ENCODE measurements at places on chromosomes 2 and 18.

DNA sequence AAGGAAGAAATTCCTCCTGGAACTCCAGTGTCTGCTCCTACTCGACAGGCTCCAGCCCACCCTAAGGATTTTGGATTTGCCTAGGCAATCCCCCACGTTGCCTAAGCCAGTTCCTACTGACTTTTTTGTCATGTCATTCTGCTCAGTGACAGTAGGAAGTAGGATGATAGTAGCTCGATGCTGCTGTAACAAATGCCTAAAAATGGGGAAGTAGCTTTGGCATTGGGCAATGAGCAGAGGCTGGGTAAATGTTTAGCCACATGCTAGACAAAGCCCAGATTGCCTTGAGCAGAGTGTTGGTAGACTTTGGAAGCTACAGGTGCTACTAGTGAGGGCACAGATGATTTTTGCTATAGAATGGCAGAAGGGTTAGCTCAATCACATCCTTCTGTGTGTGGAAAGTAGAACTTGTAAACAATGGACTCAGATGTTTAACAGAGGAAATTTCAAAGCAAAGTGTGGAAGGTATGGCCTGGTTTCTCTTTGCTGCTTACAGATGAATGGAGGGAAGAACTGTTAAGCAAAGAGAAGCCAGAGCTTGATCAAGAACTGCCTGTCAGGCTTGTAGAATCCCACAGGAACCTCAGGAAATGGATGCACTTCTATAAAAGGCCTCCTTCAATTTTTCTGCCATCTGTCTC, 154.8 kb downstream of the RNF144A start:
- no peak for DNase-seq

- DNase-seq = peak; percentile 29
These were observed 14.9 kb upstream of the MBP start for GRCh38 chr18:77147418-77147852.

- DNase-seq = no peak
These were observed 86.0 kb downstream of the VWA3B start for GRCh38 chr2:98172951-98173350.

DNA sequence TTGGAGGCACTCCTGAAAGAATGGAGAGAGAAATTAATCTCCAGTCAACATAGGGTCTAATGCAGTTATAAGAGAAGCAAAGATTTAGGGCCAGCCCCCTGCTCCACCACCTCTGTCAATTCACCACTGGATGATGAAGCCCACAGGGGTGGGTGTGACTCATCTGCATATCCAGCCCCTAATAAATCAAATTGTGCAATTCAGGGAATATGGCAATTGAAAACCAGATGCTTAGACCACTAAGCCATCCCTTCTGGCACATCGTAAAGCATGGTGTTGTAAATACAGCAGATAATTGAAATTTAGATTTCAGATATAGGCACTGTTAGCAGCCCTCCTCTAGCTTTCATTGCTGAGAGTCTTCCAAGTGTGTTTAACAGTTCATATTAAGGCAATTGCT, 541.4 kb downstream of the PARD3B start:
- DNase-seq = no peak

DNA sequence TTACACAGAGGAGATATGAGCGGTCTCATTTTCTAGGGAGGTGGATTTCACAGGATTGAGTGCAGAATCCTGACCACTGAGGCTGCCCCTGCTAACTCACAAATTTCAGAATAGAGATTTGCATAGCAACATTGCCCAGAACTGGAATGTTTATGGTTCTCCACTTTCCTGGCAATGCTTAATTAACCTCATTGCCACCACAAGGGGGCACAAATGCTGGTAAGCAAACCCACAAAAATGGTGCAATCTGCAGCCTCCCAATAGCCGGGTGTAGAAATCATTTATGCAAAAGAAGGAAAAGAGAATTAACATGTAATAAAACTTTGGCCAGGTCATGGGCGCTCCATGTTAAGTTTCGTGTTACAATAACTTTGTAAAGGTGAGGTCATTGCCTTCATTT, 112.4 kb downstream of the CYRIA start:
- no peak for DNase-seq

- DNase-seq = no peak
These were observed 475 bp upstream of the TWIST2 start for GRCh38 chr2:238847419-238847801.

DNA sequence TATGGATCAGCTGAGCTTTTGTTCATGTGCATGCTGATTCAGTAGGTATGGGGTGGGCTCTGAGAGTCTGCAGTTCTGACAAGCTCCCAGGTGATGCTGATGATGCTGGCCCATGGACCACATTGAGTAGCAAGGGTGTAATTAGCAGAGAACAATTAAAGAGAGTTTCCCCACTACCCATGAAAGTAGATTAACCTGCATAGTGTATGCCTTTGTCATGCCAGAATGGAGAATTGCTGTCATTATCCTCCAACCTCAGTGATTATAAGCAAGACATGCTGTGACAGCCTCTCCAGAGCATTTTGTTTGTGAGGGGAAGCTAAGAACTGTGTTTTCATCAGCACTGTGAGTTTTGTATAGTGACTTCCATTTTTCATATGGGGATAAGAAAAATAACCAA, 59.5 kb upstream of the LYPD1 start:
- DNase-seq = no peak

GRCh38 chr2:30237239-30237965, 6.1 kb downstream of the LBH start:
- DNase-seq = no peak

- no peak for DNase-seq
These were observed 272.5 kb upstream of the KLHL29 start for GRCh38 chr2:23112517-23112916.

- no peak for DNase-seq
These were observed 359.4 kb downstream of the PTPRM start for GRCh38 chr18:7926526-7926925.

GRCh38 chr2:200403814-200404213, 97.3 kb downstream of the SPATS2L start:
- no peak for DNase-seq

DNA sequence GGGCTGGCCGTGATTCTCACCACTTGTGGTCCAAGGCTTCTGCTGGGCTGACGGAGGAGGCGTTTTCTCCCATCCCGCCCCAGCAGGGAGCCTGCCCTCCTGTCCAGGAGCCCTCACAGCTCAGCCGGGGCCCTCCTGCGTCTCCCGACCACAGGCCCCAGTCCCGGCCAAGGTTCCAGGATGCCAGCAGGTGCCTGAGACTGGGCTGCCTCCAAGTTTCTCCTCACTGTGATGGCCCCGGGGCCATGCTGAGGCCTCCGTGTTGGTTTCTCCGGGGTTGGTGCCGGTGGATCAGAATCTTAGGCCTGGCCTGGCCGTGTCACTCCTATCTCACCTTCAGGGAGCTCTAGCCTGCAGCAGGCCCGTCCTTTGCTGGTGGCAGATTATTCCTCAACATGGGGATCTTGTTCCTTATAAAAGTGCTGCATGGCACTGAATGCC, 5.9 kb downstream of the KCNG2 start:
- no peak for DNase-seq

DNA sequence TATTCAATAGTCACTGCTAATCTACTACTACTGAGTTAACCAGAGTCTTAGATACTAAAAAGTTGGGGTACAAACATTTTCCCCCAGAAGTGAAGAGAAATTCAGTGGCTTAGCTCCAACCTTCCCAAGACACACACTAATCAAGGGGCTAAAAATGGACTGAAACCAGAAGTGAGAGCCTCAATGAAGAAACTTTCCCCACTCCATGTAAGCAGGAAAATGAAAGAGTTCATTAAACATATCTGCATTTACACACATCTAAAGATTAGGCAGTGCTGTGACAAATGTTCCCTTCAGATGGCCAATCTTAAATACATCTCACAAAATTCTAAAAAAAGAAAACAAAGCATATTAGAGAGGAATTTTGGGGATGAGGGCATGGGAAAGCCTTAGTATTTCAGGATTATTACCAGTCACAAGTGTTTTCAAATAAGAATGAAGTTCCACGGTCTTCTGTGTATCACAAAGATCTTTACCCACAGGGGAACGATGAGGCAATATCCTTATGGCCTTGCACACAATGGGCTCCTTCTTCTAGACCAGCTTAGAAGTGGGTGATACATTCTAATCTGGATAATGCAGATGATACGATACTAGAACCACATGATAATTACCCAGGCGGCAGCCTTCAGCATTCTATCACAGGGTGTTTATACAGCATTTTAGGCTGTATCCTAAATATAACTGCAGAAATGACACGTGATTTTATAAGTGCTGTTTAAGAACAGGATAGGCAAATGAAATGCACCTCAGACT, 17.1 kb downstream of the ANKRD44 start:
- DNase-seq = no peak

DNA sequence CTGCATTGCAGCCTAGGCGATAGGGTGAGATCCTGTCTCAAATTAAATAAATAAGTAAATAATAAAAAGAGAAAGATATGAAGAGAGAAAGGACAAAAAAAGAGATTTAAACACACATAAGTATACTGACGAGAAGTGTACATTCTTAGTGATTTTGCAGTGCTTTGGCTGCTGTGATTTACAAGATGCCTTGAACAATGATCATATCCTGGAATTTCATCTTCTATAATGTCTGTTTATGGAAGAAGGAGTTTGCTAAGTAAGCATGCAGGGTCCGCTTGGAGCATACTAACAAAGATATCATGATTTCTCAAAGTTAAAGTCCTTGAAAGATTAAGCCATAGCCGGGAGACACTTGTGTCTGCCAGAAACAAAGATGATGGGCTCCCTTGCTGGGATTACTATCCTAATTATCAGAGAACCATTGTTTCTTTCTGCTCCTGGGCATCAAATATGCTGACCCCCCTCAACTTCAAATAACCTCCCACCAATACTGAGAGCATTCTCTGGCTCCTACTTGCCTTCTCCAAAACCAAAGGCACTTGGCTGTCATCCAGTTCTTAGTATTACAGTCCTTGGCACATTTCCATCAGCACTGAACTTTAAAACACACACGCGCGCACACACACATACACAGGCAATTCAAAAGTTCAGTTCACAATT, 47.5 kb upstream of the STAM2 start:
- no peak for DNase-seq

- DNase-seq = no peak
These were observed 98.5 kb upstream of the KCTD1 start for GRCh38 chr18:26646901-26647300.

DNA sequence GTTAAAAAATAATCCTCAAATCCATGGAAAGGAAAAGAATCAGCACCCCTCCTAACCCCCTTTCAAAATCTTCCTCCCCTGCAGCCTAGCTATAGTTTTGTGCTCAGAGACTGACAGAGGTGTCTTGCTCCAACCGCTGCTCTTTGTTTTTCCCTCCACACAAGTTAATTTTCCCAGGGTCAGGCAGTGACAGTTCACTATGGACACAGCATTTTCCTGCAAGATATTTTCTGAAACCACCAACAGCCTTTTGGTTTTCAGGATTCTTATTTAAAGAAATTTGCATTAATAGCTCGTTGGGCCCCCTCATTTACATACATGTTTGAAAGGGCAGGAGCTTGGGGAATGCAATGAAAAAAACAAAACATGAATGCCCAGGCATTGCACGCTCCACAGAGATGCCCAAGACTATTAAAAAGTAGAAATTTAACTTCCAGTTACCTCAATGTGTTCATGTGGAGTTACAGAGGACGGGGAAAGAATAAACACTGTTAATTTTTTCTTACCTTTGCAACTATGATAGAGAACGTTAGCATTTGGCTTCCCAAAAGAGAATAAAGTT, 71.4 kb upstream of the CXCR4 start:
- DNase-seq = no peak

DNA sequence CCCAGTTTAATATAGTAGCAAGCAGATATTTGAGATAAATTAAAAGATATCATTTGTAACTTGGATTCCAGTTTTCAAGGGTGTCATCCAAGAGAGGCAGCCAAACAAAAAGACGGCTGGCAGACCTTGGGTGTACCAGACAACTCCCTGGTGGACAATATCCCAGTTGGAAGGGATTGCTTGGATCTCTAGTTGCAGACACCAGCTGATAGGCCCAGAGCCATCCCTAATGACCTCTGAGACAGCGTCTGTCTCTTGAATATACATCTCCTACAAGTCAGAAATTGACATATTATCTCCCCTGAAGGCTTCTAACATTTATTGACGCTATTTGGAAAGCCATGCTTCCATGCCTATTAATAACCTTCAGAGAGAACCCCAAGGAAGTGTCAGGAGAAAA, 67.7 kb downstream of the ACVR1 start:
- no peak for DNase-seq

DNA sequence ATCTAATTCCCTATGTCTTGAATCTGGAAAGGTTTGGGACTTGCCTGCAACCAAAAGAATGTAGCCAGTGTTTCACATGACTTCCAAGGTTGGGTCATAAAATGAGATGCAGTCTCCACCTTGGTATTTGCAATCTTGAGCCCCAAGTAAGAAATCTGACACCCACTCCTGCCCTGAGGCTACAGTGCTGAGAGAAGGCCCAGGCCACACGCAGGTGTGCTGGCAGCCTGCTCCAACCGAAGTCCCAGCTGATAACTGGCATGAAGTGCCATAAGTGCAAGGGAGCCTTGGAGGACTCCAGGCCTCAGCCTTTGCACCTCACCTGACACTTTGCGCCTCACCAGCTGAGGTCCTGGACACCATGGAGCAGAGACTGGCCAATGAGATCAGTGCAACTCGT, 182.7 kb downstream of the ANAPC1 start:
- no peak for DNase-seq

DNA sequence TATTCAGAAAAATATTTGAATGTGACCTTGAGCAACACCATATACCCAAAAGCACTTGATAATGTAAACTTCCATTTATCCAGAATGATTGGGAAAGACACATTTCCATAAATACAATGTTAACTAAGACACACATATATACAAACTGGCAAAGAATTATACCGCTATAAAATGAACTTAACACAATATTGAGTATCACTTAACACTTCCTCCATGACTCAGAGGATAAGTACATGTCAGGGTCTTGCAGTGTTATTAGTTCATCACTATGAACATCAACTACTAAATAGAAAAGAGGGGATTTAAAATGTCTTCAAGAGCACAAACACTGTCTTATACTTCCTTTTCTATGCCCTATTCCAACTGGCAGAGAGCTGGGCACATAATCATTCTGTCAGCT, 18.6 kb downstream of the WDSUB1 start:
- no peak for DNase-seq

Measured in stimulated activated naive B cell treated with anti-CD40 and anti-IgM and Interleukin-4, amounts not matched to agents 10 μg/mL and 1 μg/mL and 100 μg/mL, for 72 hours (primary cell).